ENCODE measurements at places on chromosomes 5 and 9. TPM values are rescaled to one million over a fixed set of nuclear protein-coding genes. Genes with fewer than 3 reads are reported as not detected.
A peak's percentile ranks its signal among the peaks of the same experiment; 100 is the strongest.

UBQLN1 gene
- total RNA-seq = 118 TPM

SPATA31D4 gene
- not detected for total RNA-seq

IL7R gene
- 6.6 TPM for total RNA-seq

ZNF346 gene
- 30.5 TPM for total RNA-seq

GRCh38 chr5:142911775-142912174, 141.6 kb downstream of the ARHGAP26 start:
- no peak for DNase-seq

DNA sequence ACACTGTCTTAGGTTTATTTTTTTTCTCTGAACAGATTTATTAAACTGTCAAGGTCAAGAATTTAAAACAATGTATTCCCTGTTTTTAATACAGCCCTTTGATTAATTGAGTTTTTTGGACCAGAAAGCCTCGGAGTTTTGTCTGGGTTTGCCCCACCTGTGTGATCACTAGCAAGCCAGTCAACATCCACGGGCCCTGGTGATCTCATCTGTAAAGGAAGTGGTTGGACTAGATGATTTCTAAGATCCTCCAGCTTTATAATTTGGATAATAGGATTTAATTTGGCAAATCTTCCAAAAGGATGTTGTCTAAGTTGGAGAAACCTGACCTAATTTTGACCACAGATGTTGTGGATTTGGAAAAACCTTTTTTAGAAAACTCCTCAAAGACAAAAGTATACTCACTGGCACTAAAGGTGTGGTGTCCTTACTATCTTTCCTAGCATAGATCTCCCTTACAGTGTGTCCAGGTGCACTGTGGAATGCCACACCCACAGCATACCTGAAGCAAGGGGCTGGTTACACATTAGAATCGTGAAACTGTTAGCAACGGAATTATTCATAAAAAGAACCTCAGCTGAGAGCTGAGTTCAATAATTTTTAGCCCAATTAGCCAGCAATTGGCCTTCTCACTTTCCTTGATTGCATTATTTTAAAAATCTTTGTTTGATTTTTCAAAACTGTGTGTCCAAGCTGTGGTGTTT, 195.6 kb upstream of the ELL2 start:
- no peak for DNase-seq

DNA sequence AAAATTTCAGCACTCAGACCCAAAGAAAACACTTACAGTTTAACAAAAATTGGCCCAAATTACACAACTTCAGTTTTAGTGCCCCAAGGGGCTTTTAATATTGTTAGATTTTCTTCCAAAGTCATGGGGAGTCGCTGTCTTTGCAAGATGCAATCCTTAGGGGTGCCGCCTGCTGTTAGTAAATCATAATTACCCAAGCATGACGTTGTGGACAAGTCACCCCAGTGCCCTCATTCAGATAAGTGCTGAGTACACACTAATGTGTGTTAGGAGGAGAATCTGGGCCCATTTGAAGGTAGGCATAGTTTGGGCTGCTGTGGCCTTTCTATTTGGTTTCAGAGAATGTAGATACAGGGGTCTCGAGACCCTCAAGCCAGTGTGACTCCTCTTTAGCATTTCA, 138.1 kb downstream of the SV2C start:
- DNase-seq = no peak

- no peak for DNase-seq
These were observed 26.7 kb downstream of the LHX3 start for GRCh38 chr9:136178061-136178772.

- peak; percentile 35 for DNase-seq
These were observed 142.8 kb downstream of the NSG2 start for GRCh38 chr5:174188295-174188694.

DNA sequence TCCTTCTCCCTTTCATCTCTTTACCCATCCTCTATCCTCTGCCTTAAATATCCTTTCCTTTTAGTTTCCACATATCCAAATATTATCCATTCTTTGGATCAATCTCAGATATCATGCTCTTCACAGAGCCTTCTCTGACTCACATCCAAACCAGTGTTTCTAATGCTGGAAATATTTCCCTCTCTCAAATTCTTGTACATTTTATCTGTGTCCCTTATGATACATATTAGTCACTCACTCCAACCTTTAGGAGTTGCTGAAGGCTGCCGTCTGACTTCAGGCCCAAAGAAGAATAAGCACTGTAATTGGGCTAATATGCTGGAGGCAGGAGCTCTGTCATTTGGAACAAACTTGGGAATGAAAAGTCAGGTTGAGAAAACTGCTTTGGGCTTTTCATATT, 156.4 kb upstream of the RUSC2 start:
- no peak for DNase-seq

DNA sequence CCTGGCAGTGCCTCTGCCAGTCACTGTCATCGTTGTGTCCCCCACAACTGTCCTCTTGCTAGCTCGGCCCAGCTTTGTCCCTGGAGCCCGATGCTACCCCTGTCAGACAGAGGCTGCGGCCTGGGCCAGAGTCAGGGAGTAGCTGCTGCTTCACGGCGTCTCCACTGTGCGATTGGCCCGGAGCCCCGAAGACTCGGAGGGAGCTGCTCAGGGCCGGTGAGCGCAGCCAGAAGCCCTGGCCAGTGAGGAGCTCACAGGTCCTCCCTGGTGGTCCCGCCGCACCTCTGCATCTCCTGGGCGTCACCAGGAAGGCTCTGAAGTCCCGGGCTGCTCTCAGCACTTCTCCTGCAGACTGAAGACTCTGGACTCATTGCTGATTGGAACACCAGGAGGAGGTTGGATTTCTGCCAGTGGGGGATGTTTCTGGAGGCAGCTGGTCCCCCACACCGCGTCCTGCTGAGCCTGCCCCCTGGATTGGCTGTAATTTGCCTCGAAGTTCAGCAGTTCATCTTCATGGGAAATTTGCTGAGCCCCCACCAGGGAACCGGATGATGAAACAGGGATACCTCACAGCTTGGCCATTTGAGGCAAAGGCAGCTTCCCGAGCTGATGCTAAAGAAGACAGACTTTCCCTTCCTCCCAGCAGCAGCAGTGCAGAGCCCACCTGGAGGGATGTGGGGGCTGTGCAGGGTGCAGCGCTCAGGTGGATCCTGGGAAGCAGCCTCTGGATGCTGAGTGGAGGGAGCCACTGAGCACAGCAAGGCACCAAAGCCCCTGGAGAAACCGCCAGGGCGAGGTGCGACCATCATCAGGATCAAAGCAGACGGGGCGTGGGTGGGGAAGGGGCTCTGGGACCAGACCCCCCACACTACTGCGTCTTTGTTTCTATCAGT, 45.6 kb downstream of the USP20 start:
- DNase-seq = no peak

DNA sequence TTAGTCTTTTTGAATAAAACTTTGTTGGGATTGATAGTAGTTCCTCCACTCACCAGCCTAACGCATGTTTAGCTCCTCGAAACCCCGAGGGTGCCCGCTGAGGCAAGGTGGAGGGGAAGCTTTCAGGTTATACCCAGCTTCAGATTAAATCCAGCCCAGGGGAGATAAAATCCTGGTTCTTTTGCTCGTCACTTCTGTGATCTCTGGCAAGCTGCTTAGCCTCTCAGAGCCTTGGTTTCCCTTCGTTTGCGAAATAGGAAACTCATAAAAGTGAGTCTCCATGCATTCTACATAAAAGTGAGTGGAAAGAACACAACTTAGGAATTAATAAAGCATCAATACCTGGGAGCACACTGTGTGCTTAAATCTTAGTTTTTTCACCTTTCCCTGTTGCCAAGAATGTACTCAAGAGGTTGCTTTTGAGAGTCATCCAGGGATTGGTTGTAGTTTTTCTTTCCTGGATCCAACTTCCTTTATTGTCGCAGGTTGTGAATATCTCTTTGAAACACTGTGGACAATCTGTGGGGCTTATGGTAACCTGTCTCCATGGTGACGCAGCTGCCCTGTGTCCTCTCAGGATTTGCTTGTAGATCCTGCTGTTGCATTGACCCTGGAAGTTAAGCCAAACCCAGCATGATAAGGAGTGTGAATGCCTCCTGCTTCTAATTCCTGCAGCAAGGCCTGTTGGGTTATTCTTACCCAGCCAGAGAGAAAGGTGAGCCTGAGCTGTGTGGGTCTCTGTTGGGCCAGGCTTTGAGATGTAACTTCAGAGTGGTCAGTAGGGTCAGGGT, 2.0 kb downstream of the GALNT12 start:
- DNase-seq = no peak

DNA sequence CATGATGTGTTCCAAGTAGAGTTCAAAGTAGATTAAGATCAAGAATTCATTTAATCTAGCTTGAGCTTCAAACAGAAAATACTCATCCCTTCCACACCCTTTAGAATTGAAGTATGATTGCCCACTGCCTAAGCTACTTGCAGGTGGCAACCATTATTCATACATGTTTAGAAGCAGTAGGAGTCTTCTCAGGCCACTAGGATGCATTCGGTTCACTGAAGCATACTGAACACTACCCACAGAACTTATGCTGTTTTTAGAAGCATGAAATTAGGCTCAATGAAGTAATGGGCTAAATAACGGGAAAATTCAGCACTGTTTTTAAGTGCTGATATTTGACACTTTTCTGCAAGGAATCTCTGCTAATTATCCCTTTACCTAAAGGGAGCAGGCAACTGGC, 263.4 kb downstream of the DEPDC1B start:
- DNase-seq = no peak

- DNase-seq = no peak
These were observed at the start of gene UNC5A for GRCh38 chr5:176810081-176810597. UNC5A (plus strand) TSS chr5:176810559; CDS start chr5:176810751, 192 bp downstream.

GRCh38 chr5:109645707-109646192, 44.0 kb upstream of the MAN2A1 start:
- DNase-seq = no peak

DNA sequence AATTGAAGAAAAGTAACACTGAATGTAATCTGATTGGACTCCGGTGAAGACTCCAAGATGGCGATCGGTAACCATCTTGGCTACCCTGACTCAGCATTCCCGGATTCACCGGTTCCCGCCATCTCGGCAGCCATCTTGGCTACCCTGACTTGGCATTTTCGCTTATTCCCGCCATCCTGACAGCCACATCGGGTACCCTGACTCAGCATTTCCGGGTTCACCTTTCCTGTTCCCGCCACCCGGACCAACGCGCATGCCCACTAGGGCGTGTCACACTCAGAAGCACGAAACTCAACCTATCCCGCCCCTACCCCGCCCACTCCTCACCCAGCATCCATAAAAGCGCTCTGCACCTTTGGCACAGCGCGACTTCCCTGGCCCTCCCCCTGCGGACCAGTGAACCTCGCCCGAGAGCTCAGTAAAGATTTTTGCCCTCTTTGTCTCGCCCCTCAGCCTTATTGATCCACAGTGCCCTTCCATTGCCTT, 17.2 kb downstream of the SPTLC1 start:
- peak; percentile 54 for DNase-seq

DNA sequence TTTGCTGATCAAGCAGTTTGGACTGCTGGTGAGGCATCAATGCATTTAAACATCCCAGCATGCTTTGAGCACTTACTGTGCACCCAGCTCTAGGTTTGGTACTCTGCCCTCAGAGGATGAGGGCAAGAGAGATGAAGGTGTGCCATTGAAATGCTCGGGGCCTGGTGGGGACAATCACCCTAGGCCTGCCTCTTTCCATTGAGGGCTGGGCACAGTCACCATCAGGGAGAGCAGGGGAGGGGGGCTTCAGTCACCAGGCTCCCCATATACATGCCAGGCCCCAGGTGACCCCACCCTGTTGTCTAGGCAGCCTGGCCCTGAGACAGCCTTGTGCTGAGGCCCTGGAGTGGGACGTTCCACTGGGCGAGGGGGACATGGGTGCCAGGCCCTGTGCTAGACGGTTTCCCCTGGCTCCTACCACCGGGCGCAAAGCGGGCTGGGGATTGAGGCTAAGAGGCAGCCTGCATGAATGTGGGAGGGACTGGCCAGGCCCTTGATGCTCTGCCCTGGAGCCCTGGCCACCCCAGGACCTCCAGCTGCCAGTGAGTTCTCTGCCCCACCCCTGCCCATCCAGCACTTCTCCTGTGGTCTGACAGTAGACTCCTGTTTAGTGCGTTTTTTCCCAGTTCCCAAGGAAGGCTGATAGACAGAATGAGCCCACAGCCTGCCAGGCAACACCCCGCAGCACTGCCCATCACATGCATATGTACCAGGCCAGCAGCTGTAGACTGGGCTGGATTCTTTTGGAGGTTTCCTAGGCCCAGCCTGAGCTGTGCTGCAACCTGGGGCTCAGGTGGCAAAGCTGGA, 18.9 kb downstream of the TCF7 start:
- no peak for DNase-seq

DNA sequence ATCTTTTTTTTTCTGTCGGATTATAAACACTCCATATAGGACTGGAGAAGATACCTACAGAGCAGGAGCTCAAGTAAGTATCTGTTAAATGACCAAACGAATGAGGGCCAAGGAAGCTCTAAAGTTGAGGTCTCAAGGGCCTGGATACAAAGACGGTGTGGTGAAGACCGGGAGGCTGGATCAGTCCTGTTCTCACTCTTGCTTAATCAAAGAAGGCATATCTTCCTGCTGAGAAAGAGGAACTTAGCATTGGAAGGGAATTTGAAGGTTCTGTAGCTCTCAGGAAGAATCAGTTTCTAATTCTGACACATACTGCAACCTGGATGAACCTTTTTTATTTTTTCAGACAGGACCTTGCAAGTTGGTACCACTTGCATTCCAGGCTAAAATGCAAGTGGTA, 28.3 kb upstream of the PAX5 start:
- no peak for DNase-seq

- no peak for DNase-seq
These were observed 18.1 kb upstream of the GPX3 start for GRCh38 chr5:151002250-151002649.

DNA sequence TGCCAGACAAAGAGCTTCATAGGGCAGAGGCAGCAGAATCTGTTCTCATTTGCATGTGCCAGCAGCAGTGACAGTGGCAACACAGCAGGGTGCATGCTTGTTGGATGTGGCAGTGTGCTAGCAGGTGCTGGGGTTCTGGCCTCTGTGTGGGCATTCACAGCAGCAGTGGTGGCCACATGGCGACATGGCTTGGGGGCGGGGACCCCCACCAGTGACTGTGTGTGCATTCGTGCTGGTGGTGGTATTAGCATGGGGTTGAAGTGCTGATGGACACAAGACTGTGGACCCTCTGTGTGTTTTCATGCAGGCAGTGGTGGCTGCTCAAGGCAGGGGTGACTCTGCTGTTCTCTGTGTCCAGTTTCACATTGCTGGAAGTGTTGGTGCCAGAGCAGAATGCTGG, 183.2 kb upstream of the PDE4D start:
- no peak for DNase-seq

DNA sequence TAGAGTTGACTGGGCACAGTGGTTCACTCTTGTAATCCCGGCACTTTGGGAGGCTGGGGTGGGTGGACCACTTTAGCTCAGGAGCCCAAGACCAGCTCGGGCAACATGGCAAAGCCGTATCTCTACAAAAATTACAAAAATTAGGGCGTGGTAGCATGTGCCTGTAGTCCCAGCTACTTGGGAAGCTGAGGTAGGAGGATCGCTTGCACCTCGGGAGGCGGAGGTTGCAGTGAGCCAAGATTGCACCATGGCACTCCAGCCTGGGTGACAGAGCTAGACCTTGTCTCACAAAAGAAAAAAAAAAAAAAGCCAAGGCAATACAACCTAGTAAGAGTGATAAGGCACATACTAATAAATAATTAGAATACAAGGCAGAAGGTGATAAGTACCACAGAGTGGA, 15.8 kb downstream of the NLN start:
- no peak for DNase-seq

All from ascending aorta (tissue), 2 donors.